ENCODE measurements at places on chromosomes 5 and 9. TPM values are rescaled to one million over a fixed set of nuclear protein-coding genes. Genes with fewer than 3 reads are reported as not detected.
A peak's percentile ranks its signal among the peaks of the same experiment; 100 is the strongest.

DNA sequence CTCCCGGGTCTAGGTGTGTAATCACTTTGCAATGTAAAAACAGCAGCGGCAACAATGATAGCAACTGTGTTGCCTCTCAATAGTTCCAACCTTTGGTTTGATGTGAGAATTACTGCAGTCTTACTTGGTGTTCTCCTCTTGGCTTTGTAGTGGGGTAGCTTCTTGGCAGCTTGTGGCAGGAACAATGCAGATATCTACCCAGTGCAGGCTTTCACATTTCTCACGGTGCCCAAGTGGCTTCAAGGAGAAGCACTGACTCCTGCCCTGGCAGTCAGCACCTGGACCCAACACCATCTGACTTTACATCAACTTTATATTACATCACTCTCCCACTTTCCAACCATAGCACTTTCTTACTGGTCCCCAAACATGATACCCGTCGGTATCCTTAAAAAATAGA, 28.4 kb upstream of the TIFAB start:
- no peak for DNase-seq

DNA sequence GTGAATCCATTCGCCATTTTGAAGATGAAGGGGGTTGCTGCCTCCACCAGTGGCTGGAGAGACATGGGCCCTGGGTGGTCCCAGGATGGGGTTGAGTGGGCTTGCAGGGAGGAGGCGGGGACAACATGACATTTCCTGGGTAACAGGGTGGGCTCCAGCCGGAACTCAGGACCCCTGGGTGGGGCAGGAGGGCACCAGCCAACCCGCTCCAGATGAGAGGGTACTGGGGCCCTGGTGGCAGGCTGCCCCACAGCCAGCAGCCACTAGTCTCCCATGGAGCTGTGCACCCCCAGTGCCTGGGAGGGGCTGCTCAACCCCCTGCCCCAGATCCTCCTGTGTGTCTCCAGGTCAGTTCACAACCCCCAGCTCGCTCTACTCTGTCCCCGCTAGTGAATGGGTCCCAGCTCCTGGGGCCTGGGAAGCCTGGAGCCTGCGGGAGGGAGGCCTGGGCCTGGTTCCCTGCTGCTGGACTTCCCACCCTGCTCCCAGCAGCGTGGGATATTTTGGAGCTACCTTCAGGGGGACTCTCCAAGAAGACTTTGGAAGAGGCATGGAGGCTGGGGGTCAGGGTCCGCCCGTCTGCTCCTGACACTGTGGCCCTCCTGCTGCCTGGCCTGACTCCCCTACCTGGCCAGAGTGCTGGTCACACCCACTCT, 55.9 kb downstream of the AHRR start:
- DNase-seq, result no peak

GRCh38 chr9:125974705-125975104, 227.5 kb downstream of the PBX3 start:
- DNase-seq, result no peak

DNA sequence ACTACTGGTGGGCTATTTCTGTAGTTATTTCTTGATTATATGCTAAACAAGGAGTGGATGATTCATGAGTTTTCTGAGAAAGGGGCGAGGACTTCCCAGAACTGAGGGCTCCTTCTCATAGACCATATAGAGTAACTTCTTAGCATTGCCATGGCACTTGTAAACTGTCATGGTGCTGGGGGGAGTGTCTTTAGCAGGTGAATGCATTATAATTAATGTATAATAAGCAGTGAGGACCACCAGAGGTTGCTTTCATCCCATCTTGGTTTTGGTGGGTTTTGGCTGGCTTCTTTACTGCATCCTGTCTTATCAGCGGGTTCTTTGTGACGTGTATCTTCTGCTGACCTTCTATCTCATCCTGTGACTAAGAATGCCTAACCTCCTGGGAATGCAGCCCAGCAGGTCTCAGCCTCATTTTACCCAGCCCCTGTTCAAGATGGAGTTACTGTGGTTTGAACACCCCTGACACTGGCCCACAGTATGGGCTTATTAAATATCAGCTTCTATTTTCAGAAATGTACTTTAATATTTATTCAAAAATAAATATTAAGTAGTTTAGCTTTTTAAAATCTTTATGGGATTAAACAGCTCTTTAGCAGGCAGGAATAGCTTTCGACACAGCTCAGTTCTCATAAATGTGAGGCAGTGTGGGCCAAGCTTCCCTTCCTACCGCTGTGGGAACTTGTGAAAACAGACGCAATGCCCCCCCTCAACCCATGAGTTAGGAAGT, 44.4 kb downstream of the GALNT12 start:
- DNase-seq, result no peak

DNA sequence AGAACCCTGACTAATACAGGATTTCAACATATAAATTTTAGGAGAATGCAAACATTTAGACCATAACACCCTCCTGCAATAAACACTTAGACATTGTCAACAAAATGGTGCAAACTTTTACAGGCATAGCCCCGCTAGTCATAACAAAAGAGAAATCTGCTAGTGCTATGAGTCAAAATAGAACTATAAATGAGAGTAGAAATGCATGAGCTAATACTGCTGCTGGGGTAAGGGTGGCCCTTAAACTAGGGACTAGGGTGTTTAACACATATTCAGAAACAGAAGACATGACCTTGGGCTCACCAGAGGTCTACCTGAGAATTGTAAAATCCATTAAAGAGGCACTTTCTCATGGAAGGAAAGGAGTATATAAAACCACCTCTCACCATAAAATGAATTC, 131.6 kb downstream of the TLR4 start:
- no peak for DNase-seq

GRCh38 chr9:131045300-131046092, 36.5 kb downstream of the LAMC3 start:
- DNase-seq, result no peak

DNA sequence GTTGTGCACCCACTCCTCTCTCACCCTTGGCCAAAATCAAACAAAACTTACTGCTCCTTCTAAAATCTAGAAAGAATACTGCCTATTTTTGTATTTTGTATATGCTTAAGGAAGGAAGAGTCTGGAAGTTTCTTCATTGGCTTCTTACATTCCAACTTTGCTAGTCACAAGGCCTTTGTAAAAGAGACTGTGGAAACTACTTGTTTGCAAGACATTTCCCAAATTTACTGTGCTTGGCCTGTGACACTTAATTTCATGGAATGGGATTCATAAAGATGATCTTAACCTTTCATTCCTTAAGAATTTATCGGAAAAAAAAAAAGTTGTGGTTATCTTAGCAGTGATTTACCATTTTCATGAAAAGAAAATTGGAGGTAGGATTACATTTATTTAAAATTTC, 208.9 kb downstream of the VPS13A start:
- no peak for DNase-seq

GRCh38 chr5:54098267-54098666, 212.1 kb downstream of the ARL15 start:
- peak; percentile 42 for DNase-seq

The EDIL3 gene
- polyA plus RNA-seq, result 46.8 TPM

The HTR4 gene
- 0.12 TPM for polyA plus RNA-seq

The DROSHA gene
- 85.5 TPM for polyA plus RNA-seq

All from renal pelvis (tissue), 12 donors.